ENCODE measurements at places on chromosomes 7 and 10.
A peak's percentile ranks its signal among the peaks of the same experiment; 100 is the strongest.

DNA sequence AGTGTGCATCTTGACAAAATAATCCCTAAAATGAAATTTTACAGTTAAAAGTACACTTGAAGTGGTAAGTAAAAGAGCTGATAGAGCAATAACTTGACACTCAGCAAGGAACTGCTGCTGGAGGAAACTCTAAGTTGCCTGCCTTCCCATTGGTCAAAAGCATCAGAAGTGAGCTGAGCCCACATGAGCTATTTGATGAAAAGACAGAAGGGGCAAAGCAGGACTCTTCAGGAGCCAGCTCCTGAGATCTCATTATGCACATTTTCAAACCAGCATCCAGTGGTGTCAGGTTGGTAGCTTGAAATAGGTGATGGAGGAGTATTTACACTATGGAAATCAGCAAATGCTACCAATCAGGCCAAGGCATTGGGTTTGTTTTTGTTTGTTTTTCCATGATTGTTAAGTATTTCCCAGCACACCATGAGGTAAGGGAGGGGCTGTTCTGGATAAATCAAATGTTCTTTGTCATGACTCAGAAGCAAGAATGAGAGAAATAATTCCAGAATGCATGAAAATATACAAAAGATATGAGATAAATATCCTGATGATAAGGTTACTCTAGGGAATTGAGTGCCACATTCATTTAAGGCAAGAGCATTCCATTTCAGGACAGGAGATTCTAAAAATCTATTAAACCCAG lies 316.6 kb downstream of the SNX13 start:
- no peak for DNase-seq

DNA sequence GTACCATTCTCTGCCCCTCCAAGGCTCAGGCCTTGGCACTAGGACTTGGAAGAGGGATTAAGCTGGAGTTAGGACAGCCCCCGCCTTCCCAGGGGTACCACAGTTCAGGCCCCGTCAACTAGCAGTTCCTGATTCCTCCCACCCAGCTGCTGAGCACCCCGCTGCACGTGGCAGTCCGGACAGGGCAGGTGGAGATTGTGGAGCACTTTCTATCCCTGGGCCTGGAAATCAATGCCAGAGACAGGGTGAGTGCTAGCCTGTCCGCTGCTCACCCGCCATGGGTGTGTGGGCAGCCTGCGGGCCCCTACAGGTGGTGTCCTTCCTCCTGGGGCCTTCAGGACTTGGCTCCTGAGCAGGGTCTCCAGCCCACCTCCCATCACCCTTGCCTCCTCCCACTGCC lies 2.0 kb upstream of the HOGA1 start:
- no peak for DNase-seq

DNA sequence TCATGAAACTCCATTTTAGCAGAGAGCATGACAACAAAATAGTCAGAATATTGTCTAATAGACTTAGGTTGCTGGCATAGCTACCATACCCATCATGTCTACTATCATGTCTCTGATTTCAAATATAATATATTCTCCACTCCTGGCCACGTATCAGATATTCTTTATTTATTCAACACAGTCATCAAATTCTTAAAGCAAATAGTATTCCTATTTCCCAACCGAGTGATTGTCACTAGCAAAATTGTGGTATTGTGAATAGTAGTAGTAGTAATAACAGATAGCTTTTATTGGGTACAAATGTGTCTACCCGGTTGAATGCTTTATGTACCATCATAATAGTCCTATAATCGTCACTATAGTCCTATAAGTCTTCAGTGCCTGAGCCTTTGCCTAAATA lies 918.6 kb downstream of the KCNMA1 start:
- no peak for DNase-seq

GRCh38 chr10:114208351-114208750 lies 29.2 kb downstream of the TDRD1 start:
- peak; percentile 12 for DNase-seq

DNA sequence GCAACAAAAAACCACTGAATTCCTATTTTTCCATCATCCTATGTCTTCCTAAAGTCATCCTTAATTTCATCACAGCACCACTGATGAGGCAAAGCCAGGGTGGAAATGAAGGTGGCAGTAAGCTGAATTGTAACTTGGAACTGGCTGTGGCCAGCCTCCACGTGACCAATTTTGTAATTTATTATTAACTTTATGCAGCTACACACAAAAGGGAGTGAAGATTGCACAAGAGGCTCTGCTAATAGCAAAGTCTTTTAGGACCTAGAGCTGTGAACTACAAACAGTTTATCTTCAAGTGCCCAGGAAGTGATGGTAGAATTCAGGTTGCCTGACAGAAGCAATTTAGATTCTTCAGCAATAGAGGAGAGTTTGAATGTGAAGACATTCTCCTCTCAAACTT lies 176.4 kb downstream of the CCDC71L start:
- no peak for DNase-seq

DNA sequence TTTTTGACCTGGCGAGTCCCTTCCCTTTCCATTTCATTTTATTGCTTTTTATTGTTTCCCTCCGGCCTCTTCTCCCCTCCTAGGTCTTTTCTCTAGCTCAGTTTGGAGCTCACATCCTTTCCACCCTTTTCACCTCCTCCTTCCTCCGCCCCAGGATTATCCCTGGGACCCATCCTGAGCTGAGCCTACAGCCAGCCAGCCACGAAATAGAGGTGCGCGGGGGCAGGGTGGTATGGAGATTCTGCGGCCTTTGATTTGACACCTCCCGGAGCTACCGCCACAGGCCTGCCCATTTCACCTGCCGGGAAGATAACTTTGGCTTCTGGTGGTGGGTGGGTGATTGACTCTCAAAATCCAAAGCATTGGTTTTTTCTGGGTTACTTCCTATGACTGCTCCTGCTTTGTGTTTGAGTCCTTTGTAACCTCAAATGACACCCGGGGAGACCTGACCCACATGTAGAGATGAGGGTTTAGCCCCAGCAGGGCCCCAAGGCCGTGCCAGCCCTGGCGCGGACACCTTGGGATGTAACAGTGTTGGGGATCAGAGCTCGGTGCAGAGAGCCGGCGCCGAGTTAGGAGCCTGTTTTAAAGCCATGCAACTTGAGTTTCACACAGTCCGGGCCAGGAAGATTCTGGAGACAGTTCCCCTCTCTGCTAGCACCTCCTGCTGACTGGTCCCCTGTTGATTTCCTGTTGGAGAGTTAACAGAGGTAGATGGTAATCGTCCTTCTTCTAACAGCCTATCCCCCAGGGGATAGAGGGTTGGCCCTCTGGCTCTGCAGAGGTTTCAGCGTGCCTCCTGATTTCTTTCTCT lies 1.5 kb downstream of the DUSP5 start:
- no peak for DNase-seq

DNA sequence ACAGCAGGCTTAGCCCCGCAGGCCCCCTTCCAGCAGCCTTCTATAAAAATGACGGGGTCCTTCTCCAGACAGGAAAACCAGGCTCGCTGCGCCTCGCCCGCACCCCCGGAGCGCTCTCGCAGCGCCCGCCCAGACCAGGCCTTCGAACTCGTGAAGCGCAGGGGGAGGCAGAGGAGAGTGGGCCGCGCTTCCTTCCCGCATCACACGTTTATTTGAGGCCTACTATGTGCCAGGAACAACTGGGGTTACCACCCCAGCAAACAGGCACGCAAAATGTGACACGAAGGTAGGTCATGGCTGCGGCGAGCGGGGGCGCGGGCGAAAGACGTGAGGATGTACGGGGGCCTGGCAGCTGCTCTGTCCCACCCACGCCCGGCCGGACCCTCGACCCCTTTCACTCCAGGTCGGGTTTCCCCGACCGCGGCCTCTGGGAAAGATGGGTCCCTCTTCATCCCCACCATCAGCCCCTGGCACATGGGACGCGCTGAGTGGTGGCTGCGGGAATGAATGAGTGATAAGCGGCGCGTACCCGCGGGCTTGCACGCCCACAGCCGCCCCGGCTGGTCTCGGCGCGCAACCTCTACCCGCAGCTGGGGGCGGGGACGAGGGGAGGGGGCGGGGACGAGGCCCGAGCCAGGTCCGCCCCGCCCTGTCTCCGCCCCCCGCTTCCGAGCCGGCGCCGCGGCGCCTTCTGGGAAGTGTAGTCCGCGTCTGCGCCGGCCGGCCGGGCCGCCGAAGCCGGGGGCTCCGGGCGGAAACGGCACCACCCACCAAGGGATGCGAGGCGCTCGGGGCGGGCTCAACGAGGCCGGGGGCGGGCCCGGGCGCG lies 59.1 kb downstream of the ZNF467 start:
- DNase-seq: no peak

DNA sequence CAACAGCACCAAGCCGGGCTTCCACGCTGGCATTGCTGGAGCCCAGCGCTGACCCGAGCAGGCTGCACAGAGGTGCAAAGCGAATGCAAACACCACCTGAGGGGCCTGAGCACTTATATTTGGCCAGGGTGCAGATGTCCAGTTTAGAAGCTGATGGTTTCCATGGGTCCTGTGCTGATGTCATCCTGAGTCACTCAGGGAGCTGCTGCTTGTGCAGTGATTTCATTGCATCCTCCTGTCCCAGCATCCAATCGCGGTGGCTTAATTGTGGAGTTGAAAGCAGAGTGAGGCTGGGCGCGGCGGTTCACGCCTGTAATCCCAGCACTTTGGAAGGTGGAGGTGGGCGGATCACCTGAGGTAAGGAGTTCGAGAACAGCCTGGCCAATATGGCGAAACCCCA lies 410.2 kb upstream of the KLF6 start:
- DNase-seq: no peak

DNA sequence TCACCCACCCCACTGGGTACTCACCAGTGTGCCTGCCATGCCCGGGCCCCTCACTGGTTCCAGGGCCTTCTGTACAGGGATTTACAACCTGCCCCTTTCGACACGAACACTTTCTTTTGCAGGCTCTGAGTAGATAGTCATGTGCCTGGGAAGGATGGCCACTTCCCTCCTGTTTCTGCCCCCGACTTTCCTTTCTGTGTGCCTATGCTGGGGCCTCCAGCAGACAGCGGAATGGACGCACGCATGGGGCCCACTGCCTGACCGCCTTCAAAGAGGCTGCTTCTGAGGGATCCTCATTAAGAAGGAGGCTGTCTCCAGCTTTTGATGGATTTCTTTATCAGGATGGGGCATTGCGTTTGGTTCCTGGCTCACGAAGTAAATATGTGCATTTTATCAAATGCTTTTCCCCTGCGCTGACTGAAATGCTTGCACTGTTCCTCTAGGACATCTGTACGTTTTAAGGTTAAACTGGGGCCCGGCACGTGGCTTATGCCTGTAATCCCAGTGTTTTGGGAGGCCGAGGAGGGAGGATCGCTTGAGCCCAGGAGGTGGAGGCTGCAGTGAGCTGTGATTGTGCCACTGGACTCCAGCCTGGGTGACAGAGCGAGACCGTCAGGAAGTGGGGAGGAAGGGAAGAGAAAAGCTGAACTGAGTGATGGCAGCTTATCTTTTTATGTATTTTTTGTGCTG lies 29.4 kb upstream of the NKX6-2 start:
- no peak for DNase-seq

Measured in iPS DF 19.7 (cell line).